ENCODE measurements at places on chromosomes 3 and 15.

DNA sequence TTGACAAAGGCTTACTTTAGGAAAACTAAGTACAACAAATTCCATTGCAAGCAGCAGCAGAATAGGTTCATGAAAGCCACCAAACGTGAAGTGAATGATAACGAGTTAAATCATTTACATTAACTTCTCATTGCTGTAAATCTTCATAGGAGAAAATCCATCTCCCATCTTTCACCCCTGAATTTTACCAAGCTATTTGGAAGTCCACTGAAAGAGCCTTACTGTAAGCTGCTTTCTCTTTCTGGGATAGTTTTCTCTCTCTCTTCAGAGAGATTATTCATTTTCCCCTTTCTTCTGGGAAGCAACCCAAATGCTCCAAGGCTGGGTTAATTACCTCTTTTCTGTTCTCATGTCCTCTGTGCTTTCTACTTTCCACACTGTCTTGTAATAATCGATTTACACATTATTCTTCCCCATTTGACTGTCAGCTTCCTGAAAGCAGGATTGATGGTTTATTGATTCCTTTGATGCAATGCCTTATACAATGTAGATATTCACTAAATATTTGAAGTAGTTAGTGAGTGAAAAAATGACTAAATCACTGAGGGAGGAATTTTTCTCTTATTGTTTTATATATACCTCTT lies 914.3 kb upstream of the ARPP21 start:
- no peak for DNase-seq

- no peak for DNase-seq
Measured at GRCh38 chr3:146314871-146315270, 64.0 kb upstream of the PLSCR4 start.

GRCh38 chr3:189937302-189938127 lies 183.2 kb downstream of the P3H2 start:
- no peak for DNase-seq

DNA sequence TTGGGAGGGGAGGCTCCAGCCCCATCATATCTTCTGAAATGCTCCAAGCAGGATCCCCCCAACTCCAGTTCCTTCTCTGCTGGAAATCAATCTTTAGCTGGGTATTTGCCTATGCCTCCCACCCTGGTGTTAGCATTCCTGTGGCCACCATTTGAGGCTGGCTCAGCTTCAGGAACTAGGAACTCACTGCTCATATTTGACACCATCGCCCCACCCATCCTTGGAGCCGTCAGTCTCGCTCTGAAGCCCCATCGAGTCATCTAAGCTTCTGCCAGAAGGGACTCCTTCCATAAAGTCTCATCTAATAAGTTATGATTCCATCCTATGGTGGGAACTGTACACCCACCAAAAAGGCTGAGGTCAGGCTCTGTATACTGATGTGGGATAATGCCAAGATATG lies 26.4 kb downstream of the PRKCD start:
- no peak for DNase-seq

GRCh38 chr15:25797936-25798901 lies 64.9 kb downstream of the ATP10A start:
- DNase-seq, result no peak

GRCh38 chr3:134494495-134494894 lies 8.6 kb downstream of the CEP63 start:
- no peak for DNase-seq

DNA sequence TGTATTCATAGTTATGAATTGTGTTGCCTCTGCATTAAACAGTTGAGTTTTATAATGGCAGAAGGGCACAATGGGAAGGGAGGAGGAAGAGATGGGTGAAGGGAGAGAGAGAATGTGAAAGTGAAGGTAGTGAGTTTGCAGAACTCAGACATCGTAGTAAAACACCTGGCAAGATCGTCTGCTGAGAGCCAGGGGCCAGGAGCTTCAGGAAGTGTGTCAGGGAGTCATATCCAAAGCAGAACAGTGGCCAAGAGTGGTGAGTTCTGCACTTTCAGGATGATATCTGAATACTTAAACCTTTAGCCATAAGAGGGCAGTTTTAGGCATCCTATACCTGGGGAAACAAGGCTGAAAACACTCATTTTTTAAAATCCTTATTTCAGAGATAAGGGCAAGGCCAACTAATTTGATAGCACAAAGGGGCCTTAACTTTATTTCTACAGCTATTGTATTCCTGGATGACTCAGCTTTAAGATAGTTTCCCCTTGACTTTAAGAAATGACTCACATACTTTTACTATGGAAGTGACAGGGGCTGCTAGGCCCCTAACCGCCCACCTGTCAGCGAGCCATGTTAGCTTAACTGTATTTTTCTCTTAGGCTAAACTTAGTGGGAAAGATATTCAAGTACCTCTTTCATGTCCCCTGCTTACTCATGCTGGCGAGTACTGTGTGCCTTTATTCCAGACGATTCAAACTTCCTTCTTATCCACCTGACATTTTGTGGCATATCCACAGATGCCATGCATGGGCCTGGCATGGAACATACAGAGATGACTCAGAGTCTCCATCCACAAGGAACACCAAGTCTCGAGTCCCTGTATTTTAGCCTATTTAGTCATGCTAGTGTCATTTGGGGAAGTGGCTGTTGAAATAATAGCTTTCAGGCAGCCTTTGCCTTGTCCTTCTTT lies 53.9 kb downstream of the RLBP1 start:
- peak; percentile 45 for DNase-seq

GRCh38 chr3:35639254-35640186 lies at the start of gene ARPP21:
Gene ARPP21, plus strand, starts transcription at chr3:35639525. Its CDS starts 42,227 bp downstream, at chr3:35681752.
- DNase-seq, result no peak

DNA sequence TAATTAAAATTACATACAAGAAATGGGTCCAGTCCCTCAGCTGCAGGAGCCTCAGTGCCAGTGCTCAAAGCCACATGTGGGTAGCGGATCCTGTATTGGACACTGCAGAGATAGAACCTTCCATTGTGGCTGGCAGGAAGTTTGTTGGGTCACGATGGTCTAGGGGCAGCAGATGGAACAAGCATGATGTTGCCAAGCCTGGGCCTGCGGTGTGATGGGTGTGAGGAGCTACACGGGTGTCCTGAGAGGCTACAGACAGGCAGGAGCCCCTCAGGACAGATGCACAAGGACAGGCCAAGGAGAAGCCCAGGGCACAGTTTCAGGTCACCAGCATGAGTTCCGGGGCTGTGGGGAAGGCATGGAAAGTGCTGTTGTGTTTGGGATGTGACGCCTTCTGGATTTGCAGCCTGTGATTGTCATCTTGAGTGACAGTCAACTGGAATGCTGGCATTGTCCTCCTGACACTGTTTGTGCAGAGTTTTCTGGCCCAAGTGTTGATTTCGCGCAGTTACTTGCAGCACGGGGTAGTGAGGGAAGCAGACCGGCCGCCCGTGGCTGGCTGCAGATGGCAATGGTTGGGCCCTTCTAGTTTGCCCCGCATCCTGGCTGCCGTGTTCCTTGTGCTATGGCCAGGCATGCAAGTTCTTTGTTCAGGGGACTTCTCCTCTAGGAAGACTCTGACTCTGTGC lies 177.1 kb downstream of the NSMCE3 start:
- DNase-seq, result no peak

- no peak for DNase-seq
Measured at GRCh38 chr15:39741258-39741657, 41.4 kb downstream of the FSIP1 start.

DNA sequence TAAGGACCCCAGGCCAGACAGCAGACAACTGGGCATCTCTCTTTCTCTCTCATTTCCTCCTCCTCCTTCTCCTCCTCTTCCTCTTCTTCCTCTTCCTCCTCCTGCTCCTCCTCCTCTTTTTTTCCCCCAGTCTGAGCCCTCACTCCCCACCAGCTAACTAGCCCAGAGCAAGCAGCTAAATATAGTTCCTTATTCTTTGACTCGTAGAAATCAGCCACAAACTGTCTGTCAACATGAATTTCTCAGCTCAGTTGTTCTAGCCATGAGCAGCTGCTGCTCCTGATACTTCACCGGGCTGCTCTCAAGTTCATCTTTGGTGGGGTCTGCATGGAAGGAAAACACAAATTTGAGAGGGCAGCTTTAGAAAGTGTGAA lies 19.2 kb upstream of the LOXL1 start:
- DNase-seq, result no peak

DNA sequence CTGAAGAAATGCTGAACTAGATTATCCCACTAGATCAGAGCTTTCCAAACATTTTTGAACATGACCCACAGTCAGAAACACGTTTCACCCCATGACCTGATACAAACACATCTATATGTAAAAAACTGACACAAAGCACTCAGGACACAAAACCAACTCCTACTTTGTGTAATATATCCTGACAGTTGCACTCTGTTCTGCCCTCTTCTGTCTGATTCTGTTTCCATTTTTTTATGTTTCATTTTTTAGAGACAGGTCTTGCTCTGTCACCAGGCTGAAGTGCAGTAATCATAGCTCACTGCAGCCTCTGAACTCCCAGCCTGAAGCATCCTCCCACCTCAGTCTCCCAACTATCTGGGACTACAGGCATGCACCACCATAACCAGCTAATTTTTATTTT lies 15.8 kb upstream of the RFTN1 start:
- no peak for DNase-seq

DNA sequence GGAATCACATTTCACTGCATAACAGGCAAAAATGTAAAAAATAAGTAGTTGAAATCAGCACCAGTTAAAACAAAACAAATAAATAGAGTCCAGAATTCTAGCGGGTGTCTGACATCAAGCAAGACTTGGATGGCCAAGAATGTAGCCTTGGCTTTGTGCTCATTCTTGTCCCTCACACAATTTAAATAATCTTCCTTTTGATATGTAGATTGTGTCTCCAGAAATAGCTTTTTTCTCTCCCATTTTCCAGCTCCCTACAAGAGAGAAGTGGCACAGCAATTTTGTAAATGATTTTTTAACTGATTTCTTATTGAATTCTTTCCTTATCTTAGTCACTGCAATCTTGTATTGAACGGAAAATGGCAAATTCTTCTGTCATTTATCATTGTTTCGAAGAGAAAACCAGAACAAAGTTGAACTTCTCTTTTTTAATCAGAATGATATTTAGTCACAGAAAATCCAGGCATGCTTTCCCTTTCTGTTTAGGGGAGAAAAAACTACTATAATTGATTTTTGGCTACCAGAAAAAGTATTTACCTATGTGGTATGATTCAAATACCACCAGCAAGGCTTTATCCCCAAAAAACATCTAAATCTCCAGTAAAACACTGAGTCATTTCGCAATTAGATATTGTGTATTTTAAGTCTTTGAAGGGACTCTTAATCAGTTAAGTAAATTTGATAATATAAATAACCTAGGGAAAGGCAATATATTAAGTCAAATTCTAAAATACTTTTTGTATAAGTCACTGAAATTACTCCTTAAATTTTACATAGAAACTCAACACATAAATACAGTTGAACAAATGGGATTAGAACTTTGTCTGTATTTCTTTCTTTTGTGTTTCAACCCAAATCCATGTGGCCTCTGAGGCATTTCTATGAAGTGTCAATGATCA lies 481.7 kb downstream of the GBE1 start:
- no peak for DNase-seq

GRCh38 chr15:39697509-39697908 lies 85.1 kb downstream of the FSIP1 start:
- no peak for DNase-seq

All from stimulated activated CD8-positive, alpha-beta memory T cell treated with anti-CD3 and anti-CD28 coated beads, Interleukin-4, amount 100 ng/mL, for 24 hours (primary cell).